ENCODE measurements at places on chromosomes 1 and 21.

DNA sequence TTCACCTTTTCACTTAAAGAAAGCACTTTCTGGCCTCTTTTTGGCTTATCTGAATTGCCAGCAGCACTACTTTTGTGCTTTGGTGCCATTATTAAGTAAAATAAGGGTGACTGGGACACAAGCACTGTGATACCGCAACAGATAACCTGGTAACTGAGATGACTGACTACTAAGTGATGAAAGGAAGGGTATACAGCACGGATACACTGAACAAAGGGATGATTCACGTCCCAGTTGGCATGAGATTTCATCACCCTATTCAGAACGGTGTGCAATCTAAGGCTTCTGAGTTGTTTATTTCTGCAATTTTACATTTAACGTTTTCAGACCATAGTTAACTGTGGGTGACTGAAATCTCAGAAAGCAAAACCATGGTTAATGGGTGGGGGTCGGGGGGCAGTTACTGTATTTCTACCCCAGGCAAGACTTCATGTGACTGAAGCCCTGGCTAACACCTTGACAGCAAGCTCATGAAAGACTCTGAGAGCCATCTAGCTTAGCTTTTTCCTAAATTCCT, 102.8 kb downstream of the CLIC6 start:
- peak; percentile 58 for DNase-seq

DNA sequence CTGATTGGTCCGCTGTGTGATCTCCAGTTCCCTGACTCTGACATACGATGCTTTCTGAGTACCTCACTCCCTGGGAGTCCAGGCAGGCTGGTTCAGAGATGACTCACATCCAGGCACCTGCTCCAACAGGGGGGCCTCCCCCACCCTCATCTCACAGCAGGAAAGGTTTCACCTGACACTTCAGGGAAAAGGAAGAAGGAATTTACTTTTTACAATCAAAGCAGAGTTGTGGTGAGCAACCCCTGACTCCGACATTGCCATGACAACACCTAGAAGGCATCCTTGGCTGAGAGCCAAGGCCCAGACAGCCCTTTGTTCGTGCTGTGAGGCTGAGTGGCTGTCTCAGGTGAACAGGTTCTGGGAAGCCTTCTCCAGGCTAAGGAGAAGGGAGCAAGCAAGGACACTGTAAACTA, 164.6 kb upstream of the GJB5 start:
- no peak for DNase-seq

- no peak for DNase-seq
These were observed 88.2 kb downstream of the MIS18A start for GRCh38 chr21:32190493-32191144.

GRCh38 chr1:41282679-41283317, 40.7 kb upstream of the SCMH1 start:
- no peak for DNase-seq

DNA sequence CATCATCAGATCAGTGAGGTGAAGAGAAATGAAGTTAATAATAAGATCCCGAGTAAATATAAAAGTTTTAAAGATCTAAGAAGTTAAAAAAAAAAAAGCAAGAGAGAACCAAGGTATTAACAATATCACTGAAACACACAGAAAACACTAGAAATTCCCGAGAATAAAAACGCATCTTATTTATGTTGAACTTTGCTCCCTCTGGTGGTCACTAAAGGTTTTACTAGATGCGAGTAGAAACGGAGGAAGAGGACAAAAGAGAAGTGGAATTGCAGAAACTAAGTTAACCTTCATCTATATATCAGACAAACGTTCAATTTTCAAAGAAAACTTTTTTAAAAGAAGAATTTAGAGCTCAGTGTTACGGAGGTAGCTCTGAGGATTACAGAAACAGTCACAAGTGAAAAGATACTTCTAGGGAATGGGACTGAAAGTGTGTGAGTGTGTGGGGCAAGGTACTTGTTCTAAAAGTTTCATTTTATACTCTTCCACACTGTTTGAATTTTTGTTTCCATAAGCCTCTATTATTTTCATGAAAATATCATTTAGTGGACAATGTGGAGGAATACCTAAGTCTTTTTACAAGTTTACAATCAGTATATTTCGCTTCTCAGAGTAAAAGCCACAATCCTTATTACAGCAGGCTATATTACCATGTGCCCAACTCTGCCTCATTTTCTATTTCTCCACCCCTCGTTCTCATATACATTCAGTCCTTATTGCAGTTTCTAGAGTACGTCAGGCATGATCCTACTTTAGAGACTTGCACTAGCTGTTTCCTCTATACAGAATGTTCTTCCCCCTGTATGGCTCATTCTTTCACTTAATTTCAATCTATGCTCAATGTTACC, 19.7 kb downstream of the ACBD6 start:
- peak; percentile 50 for DNase-seq

GRCh38 chr1:209667708-209668107, 7.5 kb upstream of the G0S2 start:
- peak; percentile 37 for DNase-seq

- no peak for DNase-seq
These were observed 44.0 kb downstream of the TRIM62 start for GRCh38 chr1:33137800-33138199.

DNA sequence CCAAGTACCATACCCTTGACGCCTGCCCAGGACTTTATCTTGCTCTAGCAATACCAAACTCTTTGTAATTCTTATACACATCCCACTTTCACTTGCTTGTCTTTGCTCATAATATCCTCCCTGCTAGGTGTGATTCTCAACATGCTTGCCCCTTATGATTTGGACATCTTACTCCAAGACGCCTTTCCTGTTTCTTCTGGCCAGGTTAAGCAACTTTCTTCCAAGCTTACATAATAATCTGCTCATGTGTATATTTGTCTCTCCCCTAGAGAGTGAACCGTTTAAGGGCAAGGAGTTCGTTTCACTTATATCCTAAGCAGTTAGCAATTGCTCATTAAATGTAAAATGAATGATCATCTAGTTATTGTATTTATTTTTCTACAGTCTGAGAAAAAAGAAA, 21.8 kb downstream of the CRYZL1 start:
- DNase-seq: no peak

DNA sequence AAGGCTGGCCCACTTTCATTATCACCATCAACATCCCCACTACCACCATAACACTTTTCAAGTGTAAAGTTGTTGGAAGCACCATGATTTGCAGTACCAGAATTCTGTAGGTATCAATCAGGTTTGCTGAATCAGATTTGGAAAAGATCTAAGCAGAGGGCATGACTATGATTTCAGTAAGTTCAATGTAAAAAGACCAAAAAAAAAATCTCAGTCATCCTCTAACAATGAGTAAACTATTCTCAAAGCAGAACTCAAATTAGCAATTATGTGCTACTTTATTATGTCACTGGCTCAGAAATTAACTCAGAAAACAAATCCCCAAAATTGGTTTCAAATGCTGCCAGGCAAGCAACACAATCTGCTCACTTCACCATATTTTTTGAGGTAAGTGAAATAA, 187.8 kb upstream of the HP1BP3 start:
- DNase-seq: no peak

DNA sequence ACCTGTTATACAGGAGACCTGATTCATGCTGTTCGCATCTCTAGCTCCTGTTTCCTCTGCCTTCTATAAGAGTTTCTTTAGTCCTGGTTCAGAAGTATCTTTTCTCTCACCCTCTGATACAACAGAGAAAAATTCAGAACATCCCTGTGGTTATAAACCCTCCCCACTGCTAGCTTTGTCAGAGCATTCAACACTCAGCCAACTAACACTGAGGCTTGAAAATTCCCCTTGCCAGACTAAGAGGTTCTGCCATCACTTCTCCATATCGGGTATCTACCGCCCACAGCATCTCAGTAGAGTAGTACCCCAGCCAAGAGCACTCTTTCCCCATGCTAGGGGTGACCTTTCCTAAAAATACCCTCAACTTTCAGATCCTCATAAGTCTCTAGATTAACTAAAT, 19.6 kb upstream of the PIK3R3 start:
- DNase-seq: peak; percentile 19

DNA sequence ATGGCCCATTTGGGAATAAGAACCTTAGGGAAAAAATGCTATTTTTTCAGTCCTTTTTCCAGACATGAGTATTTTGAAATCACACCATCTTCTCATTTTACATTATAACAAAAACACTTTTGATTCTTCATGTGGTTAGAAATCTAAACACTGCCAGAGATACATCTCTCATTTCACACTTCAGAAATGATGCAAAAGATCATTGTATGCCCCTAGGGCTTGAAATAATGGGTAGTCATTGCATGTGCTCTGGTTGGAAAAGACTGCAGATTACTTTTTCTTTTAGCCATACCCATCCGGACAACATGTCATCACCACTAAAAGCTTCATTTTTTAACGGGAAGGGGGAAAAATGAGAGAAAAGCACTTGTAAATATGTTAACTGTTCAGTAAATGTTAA, 1152.2 kb upstream of the ADGRL4 start:
- DNase-seq: no peak

DNA sequence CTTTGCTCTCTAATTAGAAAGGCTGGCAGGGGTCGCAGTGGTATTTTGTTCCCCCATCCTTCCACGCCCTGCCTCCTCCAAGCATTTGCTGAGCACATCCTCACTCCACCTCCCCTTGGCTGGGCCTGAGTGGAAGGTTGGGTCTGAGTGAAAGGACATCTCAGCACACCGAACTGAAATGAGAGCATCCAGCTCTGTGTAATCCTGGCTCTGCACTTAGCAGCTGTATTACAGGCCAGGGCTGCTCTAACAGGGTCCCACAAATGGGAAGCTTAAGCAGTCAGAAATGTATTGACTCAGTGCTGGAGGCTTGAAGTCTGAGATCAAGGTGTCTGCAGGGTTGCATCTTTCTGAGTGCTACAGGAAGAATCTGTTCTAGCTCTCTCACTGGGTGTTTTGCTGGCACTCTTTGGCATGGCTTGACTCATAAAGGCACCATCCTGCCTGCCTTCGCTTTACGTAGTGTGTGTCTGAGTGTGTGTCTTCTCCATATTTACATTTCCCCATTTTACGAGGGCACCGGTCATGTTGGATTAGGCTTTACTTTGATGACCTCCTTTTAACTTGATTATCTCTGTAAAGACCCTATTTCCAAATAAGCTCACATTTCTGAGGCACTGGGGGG, 48.5 kb upstream of the IGSF21 start:
- DNase-seq: no peak

DNA sequence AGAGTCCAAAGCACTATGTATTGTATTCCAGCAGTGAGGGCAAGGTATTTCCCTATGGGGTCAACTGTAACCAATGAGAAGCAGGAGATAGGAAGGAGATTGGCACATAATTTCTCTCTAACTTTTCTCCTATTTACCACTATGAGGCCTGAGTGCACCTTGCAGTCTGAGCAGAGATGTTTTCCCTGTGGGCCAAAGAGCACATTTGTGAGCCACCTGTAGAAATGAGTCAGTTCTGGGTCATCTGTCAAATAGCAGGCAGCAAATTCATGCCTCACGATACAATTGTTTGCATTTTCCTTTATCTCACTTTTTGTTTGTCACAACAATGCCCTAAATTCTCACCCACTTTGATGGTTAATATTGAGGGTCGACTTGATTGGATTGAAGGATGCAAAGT, 547.2 kb upstream of the NCAM2 start:
- DNase-seq: no peak

DNA sequence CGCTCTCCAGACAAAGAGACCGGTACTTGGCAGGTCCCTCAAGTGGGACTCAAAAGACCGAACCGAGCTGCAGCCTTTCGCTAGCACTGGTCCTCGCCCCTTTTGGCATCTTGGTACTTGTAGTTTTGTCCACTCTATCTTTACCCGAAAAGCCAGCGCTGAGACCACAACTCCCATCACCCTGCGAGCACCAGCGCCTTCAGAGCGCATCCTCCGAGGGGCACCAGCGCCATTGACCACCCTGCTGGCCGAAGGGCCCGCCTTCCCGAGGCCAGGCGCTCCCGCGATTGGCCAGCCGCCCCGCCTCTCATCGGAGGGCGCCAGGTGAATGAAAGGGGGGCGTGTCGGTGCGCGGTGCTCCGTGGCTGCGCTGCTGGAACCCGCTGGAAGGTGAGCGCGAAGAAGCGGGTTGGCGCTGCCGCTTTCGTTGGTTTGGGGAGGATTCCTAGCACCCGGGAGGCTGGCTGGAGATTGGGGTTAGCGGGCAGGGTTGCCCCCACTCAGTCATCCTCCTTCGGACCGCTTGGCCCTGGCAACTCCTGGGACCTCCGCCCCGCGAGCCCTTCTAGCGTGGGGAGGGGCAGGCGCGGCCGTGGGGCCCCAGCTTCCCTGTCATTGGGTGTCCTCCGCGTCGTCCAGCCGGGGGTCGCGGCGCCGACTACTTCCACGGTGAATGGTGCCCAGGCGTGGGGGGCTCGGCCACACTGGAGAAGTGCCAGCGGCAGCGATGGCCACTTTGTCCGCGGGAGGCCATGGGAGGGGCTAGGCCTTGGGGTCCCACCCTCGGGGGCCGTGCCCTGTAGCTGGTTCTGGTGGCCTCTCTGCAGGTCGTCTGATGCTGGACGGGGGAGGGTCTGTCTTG, at the start of gene ZBTB8B:
Gene ZBTB8B, plus strand, starts transcription at position 357 of the 862 bp plus-strand sequence. CDS start 5,553 bp downstream, outside the sequence.
- DNase-seq: no peak

DNA sequence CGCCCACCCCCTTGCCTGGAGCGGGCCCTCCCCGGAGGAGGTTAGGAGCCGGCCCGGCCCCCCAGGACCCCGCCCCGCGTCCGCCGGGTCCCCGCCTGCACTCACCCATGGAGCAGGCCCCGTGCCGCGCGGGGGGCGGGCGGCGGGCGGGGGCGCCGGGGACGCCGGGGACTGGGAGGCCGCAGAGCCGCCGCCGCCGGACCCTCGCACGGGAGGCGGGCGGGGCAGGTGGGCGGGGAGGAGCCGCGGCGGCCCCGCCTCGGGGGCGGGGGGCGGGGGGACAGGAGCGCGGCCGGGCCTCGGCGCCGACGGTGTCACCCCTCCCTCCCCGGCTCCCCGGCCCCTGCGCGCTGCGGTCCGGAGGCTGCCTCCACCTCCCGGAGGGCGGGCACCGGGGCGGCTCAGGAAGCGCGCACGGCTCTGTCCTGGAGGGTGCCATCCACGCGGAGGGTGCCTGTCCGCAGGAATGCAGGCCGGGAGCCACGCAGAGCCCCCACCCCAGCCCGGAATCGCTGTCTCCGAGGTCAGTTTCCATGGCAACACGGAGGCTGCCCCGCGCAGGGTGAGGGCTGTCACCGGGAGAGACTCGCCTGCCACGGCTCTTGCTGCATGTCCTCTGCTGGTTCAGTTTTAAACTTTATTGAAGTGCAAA, 5.9 kb upstream of the PLEKHG5 start:
- DNase-seq: no peak

GRCh38 chr1:63710308-63710707, 63.5 kb upstream of the ROR1 start:
- DNase-seq: no peak
